ENCODE measurements at places on chromosomes 4 and X. TPM values are rescaled to one million over a fixed set of nuclear protein-coding genes. Genes with fewer than 3 reads are reported as not detected.

The FAM47A gene
- total RNA-seq: not detected

The CYTL1 gene
- 1.2 TPM for total RNA-seq

The EPGN gene
- total RNA-seq: not detected

The NOCT gene
- 7.0 TPM for total RNA-seq

The GLRB gene
- 1.7 TPM for total RNA-seq

The ZAR1 gene
- not detected for total RNA-seq

The RTL3 gene
- 5.7 TPM for total RNA-seq

The SSX2B gene
- not detected for total RNA-seq

The FGF5 gene
- 2.7 TPM for total RNA-seq

The EVC2 gene
- total RNA-seq: 8.3 TPM

The TMEM31 gene
- total RNA-seq: not detected

The RPL36A gene
- total RNA-seq: 280 TPM

The FAM47E gene
- total RNA-seq: 2.1 TPM

The FAT1 gene
- 244 TPM for total RNA-seq

The PNMA6F gene
- not detected for total RNA-seq

The FAM53A gene
- total RNA-seq: 5.2 TPM

The MAGEA9 gene
- total RNA-seq: not detected

The RHOXF2 gene
- not detected for total RNA-seq

The VCX3B gene
- not detected for total RNA-seq

The ZNF518B gene
- 46.0 TPM for total RNA-seq

The SSX1 gene
- not detected for total RNA-seq

The PF4V1 gene
- total RNA-seq: not detected

The ZNF630 gene
- 2.7 TPM for total RNA-seq

The NWD2 gene
- 0.19 TPM for total RNA-seq

The ARR3 gene
- not detected for total RNA-seq

The HSFX1 gene
- total RNA-seq: 2.0 TPM

The RRH gene
- total RNA-seq: not detected

The STBD1 gene
- total RNA-seq: 19.2 TPM

The TACC3 gene
- 8.8 TPM for total RNA-seq

The FHDC1 gene
- 2.1 TPM for total RNA-seq

The GABRG1 gene
- total RNA-seq: not detected

The CD40LG gene
- total RNA-seq: 0.33 TPM

The XAGE3 gene
- total RNA-seq: not detected

The STK26 gene
- total RNA-seq: 12.0 TPM

The HELQ gene
- 7.8 TPM for total RNA-seq

The BLOC1S4 gene
- total RNA-seq: 15.8 TPM

The SPACA5 gene
- total RNA-seq: not detected

The MAMLD1 gene
- total RNA-seq: 5.3 TPM

The NUDT11 gene
- total RNA-seq: 1.2 TPM

The BCOR gene
- 30.8 TPM for total RNA-seq

The SPANXD gene
- not detected for total RNA-seq

The NDUFA1 gene
- total RNA-seq: 69.0 TPM

The NBDY gene
- total RNA-seq: 18.3 TPM

The ERAS gene
- not detected for total RNA-seq

The FGFBP2 gene
- 6.2 TPM for total RNA-seq

The PLAC1 gene
- total RNA-seq: not detected

The TEX13C gene
- total RNA-seq: not detected

The CRMP1 gene
- total RNA-seq: 1.7 TPM

The ADGRG2 gene
- total RNA-seq: 0.83 TPM

The IL1RAPL1 gene
- total RNA-seq: 0.45 TPM

The C4orf36 gene
- total RNA-seq: not detected

The EMCN gene
- 13.4 TPM for total RNA-seq

The PABPC1L2B gene
- total RNA-seq: not detected

The ZMAT1 gene
- total RNA-seq: 8.3 TPM

The SH3TC1 gene
- 15.9 TPM for total RNA-seq

The CXCL8 gene
- 8.0 TPM for total RNA-seq

The H2BW2 gene
- total RNA-seq: not detected

The MAD2L1 gene
- total RNA-seq: 1.3 TPM

The SCML2 gene
- 0.99 TPM for total RNA-seq

Measured in esophagus muscularis mucosa (tissue), 4 donors.